Neural crest cell (in vitro differentiated cells): ENCODE measurements at places on chromosomes 2 and 18. TPM values are rescaled to one million over a fixed set of nuclear protein-coding genes. Genes with fewer than 3 reads are reported as not detected.

UGT1A5 gene
- not detected in 2 replicates for total RNA-seq

DNA sequence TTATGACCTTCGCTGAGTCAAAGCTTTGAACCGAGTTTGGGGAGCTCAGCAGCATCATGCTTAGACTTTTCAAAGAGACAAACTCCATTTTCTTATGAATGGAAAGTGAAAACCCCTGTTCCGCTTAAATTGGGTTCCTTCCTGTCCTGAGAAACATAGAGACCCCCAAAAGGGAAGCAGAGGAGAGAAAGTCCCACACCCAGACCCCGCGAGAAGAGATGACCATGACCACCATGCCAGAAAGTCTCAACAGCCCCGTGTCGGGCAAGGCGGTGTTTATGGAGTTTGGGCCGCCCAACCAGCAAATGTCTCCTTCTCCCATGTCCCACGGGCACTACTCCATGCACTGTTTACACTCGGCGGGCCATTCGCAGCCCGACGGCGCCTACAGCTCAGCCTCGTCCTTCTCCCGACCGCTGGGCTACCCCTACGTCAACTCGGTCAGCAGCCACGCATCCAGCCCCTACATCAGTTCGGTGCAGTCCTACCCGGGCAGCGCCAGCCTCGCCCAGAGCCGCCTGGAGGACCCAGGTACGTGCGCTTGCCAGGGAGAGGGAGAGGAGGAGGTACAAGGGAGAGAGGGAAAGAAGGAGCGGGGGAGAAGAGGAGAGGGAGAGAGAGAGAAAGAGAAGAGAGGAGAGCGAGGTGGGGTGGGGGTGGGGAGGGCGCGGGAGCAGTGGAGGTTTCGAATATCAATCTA lies at the start of gene DLX1:
DLX1 (plus strand) TSS at position 48 of the 700 bp plus-strand sequence; CDS start at position 219, 171 bp downstream.
- DNase-seq: no peak

DNA sequence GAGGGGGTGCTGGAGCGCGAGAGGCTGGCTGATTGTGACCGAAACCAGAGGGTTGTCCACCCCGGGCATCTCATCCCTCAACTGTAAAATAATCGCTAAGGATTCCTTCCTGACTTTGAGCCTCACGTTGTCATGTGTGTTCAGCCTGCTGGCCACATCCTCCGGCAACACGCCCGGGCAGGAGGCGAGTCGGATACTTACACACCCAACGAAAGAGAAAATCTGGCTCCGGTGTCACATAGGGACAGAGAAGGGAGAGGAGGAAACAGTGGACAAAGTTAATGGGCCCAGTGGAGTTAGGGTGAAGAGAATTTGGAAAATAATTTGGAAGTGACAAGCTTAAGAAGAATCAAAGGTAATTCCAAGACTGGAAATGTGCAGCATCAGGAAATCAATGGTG lies 2.4 kb downstream of the TLX2 start:
- DNase-seq: no peak

GRCh38 chr18:3603421-3604234 lies 153.7 kb downstream of the TGIF1 start:
- DNase-seq: no peak

TNFRSF11A gene
- 0.05 and 0.16 TPM in 2 replicates for total RNA-seq

GRCh38 chr2:227623226-227623625 lies 5.9 kb downstream of the SCYGR4 start:
- no peak for DNase-seq

- no peak for DNase-seq
These were observed 10.8 kb downstream of the LRRFIP1 start for GRCh38 chr2:237638176-237638575.
